ENCODE measurements at places on chromosomes 5 and 9. TPM values are rescaled to one million over a fixed set of nuclear protein-coding genes. Genes with fewer than 3 reads are reported as not detected.
A peak's percentile ranks its signal among the peaks of the same experiment; 100 is the strongest.

Gene TMEM174
- total RNA-seq: not detected

DNA sequence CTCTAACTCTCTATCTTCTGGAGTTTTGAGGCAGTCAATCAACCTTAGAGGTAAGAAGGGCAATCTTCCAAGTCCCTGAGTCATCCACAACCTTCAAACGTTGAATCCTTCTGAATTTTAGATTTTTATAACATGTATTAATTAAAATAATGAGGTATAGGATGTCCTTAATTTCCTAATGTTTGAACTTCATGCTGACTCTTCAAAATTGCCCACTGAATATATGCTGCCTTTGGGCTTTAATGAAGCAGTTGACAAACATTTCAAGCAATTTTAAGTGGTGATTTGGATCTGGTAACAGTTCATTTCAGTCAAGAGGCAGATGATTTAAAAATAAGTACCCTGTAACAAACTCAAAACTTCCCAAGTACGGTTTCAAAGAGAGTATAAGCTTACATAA, 26.0 kb downstream of the ERP44 start:
- DNase-seq: no peak

Gene CLK4
- 9.5 TPM for total RNA-seq

Gene IL5
- total RNA-seq: not detected

DNA sequence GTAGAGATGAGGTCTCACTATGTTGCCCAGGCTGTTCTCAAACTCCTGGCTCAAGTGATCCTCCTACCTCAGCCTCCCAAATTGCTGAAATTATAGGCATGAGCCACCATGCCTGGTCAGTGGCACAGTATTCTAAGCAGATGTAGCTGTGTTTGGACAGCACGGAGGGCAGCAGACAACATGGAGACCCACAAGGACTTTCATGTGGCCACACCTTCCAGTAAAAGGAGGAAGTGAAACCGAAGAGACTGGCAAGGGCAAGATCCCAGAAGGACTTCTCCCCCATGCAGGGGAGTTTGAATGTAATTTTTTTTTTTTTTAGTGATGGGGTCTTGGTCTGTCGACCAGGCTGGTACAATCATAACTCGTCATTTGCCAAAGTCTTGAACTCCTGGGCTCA, 172.2 kb downstream of the TRPM3 start:
- DNase-seq: no peak

DNA sequence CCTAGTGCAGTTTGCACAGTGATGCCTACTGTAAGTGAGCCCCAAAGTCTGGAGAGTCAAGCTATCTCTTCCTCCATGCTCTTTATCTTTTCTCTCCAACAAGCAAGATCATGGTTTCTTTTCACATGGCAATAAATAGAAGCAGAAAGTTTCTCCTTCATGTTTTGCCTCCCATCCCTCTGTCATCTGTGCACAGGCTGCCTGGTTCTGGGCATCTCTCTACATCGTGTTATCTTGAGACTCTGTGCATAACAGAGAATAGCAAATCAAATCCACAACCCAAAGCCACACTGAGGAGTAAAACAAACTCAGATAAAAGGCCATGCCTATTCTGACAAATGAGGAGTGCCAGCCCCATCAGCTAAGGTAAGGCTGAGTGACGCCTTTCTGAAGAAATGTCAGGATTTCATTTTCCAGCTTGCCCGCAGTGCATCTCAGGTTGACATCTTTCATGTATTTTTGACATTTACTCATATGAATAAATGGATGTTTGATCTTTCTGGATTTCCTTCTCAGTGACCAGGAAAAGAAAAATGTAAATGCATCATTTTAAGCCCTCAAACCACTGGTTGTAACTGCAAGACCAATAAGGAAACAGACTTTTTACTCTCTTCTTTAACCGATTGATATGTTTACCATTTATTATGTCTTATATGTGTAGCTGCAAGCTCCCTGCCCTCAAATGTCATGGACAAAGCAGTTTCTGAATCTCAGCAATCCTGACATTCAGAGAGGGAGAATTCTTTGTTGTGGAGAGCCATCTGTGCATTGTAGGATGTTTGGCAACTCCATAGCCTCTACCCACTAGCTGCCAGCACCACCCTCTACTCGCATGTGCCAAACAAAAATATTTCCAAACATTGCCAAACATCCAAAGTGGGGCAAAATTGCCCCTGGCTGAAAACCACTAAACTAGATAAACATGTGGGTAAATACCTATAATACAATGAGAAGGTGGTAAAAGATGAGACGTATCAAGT, 49.2 kb upstream of the ACO1 start:
- no peak for DNase-seq

- DNase-seq: no peak
These were observed 60.3 kb upstream of the DAB2 start for GRCh38 chr5:39485079-39485478.

DNA sequence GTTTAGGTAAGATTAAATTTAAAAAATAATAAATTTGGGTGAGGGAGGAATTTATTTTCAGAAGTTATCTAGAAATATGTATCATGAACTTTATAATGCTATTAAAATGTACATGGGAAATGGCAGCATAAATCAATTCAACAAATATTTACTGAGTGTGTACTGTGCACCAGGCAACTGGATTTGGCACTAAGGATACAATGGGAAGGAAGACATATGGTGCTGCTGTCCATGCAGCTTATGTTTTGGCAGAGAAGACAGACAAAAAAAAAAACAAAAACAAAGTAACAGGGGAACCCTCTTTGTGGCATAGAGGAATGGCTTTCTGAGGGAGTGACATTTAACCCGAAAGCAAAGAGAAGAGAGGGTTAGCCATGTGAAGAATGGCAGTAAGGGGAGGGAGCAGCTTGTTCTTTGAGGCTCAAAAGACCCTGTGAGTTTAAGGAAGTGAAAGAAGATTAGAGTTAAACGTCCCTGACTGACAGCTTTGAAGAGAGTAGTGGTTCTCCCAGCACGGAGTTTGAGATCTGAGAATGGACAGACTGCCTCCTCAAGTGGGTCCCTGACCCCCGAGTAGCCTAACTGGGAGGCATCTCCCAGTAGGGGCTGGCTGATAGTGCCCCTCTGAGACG, 23.9 kb downstream of the CNTRL start:
- no peak for DNase-seq

DNA sequence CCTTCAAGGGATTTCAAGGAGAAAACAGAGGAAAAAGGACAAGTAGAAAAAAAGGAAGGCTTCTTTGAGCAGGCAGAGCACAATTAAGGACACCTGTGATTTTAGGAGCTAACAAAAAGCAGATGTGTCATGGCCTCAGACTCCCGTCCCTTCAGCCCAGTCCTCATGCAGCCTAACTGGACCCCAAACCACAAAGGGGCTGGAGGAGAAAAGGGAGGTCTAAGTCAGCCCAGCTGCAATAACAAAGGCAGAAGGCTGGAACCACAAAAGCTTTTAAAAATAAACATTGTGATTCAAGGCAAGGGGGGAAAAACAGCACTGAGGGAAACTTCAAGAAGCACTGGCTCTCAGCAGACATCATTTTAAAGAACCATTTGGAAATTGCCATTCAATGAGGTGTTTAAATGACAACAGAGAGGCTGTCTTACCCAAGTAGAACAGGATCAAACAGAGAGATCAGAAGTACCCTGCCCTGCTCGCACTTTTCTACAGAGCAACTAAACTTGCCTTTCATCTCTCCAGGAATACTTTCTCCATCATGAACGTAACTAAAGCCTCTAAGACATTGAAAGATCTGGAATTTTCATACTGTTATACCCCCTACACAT, 89.3 kb downstream of the SEMA5A start:
- DNase-seq: no peak

Gene SLIT3
- 5.6 TPM for total RNA-seq

Gene KYAT1
- total RNA-seq: 13.2 TPM

DNA sequence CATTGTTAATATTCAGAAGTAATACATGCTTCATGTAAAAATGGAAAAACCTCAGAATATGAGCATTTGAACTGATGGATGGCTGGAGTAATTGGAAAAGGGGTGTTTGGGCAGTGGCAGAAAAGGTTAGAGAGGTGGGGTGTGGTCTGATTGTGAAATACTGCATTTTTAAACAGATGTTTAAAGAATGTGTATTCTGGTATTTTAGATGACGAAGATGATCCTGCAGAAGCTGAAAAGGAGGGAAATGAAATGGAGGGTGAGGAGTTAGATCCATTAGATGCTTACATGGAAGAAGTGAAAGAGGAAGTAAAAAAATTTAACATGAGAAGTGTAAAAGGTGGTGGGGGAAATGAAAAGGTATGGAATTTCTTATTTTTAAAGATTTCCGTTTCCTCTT, 18.8 kb downstream of the DDX46 start:
- no peak for DNase-seq

GRCh38 chr5:57887851-57888621, 405.4 kb upstream of the ACTBL2 start:
- peak; percentile 52 for DNase-seq

Gene PLCXD3
- total RNA-seq: not detected

- DNase-seq: no peak
These were observed 124.7 kb upstream of the VLDLR start for GRCh38 chr9:2496934-2497333.

- DNase-seq: no peak
These were observed 559.0 kb upstream of the DAP start for GRCh38 chr5:11319836-11320580.
